Naive thymus-derived CD4-positive, alpha-beta T cell (primary cell): ENCODE measurements at places on chromosomes 13 and 19. TPM values are rescaled to one million over a fixed set of nuclear protein-coding genes. Genes with fewer than 3 reads are reported as not detected.

GRCh38 chr13:75960538-75960994, 324.4 kb downstream of the LMO7 start:
- H3K4me1 ChIP-seq = no peaks in the 10 kb centered on the region
- no peak for DNase-seq
- H3K27me3 ChIP-seq = no peaks in the 10 kb centered on the region
- no peak overlapping the region for H3K27ac ChIP-seq

- H3K4me3 ChIP-seq = no peak overlapping the region
- H3K27ac ChIP-seq = peak overlapping the region; percentile 11
- H3K4me1 ChIP-seq = peaks cover 53% of the 10 kb centered on the region
- H3K36me3 ChIP-seq = no peaks in the 10 kb centered on the region
Observed at GRCh38 chr19:2330255-2330631, 1.8 kb downstream of the SPPL2B start.

SHFL gene
- total RNA-seq = 109 TPM

SMIM7 gene
- total RNA-seq = 101 TPM

MED16 gene
- total RNA-seq = 62.1 and 74.5 TPM in 2 replicates

FPR1 gene
- total RNA-seq = 6.4 TPM

RUVBL2 gene
- total RNA-seq = 23.5 TPM
